Left lobe of liver (tissue), 2 donors: ENCODE measurements at places on chromosomes 7 and 10.

- DNase-seq = no peak
Measured at GRCh38 chr7:137454767-137455166, 111.2 kb upstream of the PTN start.

GRCh38 chr10:106557053-106557452 is 607.5 kb downstream of the SORCS1 start:
- no peak for DNase-seq

DNA sequence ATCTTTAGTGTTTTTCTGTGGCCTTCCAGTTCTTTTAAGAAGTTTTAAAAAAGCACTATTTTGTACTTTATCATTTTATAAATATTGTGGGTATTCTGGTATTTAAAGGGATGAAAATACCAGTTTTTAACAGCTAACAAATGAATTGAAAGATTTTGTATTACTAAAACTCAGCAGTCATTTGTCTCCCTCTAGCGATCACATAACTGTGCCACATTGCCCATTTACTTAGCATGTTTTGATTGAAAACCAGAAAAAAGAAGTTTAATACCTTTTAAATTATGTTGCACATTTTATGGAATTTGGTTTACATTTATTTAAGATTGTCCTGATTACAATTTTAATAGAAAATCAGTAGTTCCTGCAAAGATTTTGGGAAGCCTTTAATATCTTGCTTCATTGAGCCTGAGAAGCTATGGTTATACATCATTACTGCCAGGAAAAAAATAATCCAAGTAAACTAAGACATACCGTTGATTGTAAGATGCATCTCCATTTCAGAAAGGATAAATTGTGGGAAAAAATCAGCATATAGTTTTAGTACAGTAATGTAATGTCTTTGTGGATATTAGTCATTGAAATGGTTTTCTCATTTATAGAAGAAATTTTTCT is 34.9 kb downstream of the TAX1BP1 start:
- DNase-seq = no peak

DNA sequence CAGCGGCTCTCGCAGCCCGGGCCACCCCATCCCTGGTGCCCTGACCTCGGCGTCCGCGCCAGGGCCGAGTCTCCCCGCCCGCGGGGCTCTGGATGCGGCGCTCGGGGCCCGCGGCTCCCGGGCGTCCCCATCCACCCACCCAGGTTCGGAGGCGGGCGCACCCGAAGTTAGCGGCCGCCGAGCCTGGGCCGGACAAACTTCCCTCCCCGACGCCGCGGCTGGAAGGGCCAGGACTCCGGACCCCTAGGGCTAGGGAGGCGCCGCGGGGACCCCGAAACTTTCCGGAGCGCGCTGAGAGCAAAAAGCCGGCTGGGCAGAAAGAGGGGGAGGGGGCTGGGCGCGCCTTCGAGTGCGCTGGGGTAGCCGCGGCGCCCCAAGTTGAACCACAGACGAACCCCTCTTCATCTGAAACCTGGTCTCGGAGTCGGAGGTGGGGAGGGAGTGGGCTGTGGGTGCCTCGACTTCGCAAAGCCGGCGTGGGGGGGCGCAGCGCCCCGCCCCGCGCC is 3.7 kb upstream of the ELFN1 start:
- DNase-seq = peak; percentile 45

DNA sequence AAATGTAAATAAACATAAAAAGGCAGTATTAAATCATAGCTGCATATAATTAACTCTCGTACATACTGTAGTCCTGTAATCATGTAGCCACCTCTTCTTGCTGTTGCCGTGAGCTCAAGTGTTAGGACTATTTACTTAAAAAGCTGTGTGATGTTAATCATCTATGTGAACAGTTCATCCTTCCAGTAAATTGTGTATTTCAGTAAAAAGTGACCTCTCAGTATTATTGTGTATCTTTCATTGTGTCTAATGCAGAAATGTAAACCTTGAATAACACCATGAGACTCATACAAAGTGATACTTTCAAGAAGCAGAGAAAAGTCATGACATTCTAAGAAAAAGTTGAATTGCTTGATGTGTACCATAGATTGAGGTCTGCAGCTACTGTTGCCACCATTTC is 38.0 kb downstream of the ADD3 start:
- no peak for DNase-seq

- DNase-seq = no peak
Measured at GRCh38 chr7:120307991-120308545, 35.1 kb downstream of the KCND2 start.

GRCh38 chr7:92615861-92616260 is 25.7 kb upstream of the FAM133B start:
- no peak for DNase-seq

- DNase-seq = no peak
Measured at GRCh38 chr10:77350711-77351119, 286.9 kb downstream of the KCNMA1 start.

- DNase-seq = no peak
Measured at GRCh38 chr10:62133618-62134017, 135.0 kb downstream of the RTKN2 start.
